ENCODE measurements at places on chromosomes 7 and 10. TPM values are rescaled to one million over a fixed set of nuclear protein-coding genes. Genes with fewer than 3 reads are reported as not detected.
A peak's percentile ranks its signal among the peaks of the same experiment; 100 is the strongest.

GRCh38 chr7:100545360-100546128 lies 6.5 kb downstream of the AGFG2 start:
- DNase-seq, result no peak

GRCh38 chr10:14456218-14456869 lies 125.6 kb upstream of the FRMD4A start:
- no peak for DNase-seq

DNA sequence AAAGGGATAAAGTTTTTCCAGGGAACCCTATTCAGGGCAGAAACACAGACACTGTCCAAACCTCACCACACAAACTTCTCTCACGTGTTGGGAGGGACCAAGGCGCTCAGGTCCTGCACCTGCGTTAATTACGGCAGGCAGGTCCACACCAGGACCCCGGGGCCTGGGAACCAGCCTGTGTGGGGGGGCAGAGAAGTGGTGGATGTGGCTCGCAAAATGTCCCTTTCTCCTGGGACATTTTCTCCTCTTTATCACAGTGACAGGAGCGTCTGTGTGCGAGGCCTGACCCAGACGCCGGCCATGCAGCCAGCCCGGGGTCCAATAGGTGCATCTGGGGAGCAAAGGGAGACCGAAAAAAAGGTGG lies 73.4 kb upstream of the ZNF722 start:
- no peak for DNase-seq

DNA sequence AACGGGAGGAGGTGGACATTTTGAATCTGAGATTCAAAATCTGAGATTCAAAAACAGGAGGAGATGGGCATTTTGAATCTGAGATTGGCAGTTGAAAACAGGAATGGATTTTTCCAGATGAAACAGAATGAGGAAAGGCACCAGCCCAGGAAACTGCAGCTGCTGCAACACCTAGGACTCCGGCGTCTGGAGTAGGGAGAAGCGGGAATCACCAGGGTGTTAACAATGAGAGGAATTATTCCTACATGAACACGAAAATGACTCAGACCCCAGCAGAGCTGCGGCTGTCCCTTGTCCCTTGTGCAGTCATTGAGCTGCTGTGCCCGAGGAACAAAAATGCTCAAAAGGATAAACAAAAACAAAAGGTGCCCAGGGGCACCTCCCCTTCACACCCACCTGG lies 59.9 kb upstream of the KAT6B start:
- no peak for DNase-seq

DNA sequence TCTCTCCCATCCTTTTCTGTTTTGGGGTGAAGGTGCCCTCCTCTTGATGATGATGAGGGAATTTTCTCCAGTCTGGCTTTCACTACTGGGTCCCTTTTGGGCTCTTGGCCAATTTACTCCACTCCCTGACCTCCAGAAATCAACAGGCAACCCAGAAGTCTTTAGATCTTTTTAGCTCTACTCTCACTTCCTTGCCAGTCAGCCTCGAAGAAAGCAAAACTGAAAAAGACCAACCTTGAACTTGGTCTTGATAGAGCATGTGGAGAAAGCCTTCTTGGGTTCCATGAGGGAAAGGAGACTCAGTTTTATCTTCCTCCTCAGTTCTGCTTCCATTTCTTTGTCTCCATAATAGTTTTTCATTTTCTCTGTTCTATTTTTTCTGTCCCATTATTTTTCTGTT lies 91.4 kb upstream of the NPVF start:
- DNase-seq, result no peak

DNA sequence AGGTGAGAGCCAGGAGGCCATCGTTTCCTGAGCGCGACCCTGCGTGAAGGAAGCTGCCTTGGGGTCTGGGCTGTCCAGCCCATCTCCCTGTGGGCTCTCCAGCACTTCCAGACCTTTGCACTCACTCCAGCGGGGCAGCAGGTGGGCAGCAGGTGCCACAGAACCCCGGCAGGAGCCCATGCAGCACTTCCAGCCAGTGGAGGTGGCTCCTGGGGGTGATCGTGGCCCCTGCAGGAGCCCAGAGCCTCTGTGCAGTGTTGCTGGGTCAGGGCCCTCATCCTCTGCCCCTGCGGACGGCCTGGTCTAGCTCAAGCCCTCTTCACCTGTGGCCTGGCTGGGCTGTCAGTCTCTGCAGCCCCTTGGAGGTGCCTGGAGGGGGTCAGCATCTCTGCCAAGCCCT lies 59.9 kb downstream of the PWWP2B start:
- DNase-seq, result peak; percentile 58

DNA sequence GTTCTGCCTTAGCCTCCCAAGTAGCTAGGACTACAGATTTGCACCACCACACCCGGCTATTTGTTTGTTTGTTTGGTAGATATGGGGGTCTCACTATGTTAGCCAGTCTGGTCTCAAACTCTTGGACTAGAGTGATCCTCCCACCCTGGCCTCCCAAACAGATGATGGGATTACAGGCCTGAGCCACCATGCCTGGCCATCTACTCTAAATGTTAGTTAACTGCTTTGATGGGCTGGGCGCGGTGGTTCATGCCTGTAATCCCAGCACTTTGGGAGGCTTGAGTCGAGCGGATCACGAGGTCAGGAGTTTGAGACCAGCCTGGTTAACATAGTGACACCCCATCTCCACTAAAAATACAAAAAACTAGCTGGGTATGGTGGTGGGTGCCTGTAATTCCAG lies 74.8 kb downstream of the SEPTIN14 start:
- no peak for DNase-seq

SFTPA1 gene
- 6.3 TPM for total RNA-seq

SFRP4 gene
- 261 TPM for total RNA-seq

UPK3BL2 gene
- total RNA-seq, result 31.6 TPM

RBP3 gene
- total RNA-seq, result not detected

CARD11 gene
- total RNA-seq, result 3.9 TPM
